Right atrium auricular region (tissue), 2 donors: ENCODE measurements at places on chromosomes 6 and 20.

DNA sequence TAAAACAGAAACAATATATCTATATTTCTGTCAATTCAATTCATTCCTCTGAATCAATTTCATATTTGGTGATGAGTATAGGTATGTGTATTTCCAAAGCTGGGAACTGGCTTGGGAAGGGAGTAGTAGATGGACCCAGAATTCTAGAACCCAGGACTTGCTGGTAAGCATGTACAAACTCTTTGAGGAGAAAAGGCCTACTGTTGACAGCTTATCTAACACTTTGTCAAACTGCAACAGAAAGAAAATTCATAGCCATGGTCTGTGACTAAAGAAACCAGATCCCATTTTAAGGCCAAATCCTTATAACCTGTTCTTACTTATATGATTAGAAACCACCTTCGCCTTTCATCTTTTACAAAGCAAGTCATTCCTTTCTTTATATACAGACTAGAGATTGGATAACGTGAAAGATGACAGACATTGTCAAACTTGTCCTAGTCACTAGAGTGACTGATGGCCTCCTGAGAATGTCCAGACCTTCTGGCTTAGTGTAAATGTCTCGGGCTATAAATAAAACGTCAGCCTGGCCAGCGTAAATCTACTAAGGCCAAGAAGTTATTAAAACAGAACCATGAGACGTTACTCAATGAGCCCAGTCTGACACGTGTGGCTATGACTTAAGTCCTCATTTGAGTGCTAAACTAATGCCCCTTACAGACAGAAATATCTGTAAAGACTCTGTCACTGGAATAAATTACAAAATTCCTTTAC lies 152.3 kb downstream of the ALDH8A1 start:
- no peaks in the 10 kb centered on the region for H3K36me3 ChIP-seq
- no peak overlapping the region for H3K27ac ChIP-seq
- no peaks in the 10 kb centered on the region for H3K4me1 ChIP-seq

- DNase-seq: no peak
- no peaks in the 10 kb centered on the region for H3K4me1 ChIP-seq
- H3K36me3 ChIP-seq: no peaks in the 10 kb centered on the region
- no peak overlapping the region for H3K27ac ChIP-seq
Observed at GRCh38 chr6:160795721-160796120, 93.7 kb downstream of the PLG start.

DNA sequence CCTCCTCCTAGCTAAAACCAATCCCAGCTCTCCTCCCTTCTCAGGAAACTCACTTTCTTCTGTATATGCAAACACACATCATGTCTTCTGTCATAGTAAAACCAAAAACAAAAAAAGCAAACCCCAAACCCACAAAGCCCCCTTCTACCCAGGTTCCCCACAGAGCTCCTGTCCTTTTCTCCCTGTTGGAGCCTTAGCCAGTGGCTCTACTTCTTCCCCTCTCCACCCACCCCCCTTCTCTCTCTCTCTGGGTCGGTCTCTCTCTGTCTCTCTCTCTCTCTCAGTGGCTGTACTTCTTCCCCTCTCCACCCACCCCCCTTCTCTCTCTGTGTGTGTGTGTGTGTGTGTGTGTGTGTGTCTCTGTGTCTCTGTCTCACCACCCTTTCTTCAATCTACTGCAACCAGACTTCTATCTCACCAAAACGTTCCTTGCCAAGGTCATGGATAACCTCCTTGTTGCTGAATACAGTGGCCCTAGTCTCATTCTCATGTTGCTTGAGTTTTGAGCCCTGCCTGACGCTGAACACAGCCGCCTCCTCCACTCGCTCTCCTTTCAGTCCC lies 8.7 kb upstream of the OSER1 start:
- H3K4me3 ChIP-seq: no peak overlapping the region
- H3K27me3 ChIP-seq: no peaks in the 10 kb centered on the region
- peaks cover 31% of the 10 kb centered on the region for H3K4me1 ChIP-seq
- H3K36me3 ChIP-seq: no peaks in the 10 kb centered on the region
- peak; percentile 5 for DNase-seq
- peak overlapping the region; percentile 79 for H3K27ac ChIP-seq

DNA sequence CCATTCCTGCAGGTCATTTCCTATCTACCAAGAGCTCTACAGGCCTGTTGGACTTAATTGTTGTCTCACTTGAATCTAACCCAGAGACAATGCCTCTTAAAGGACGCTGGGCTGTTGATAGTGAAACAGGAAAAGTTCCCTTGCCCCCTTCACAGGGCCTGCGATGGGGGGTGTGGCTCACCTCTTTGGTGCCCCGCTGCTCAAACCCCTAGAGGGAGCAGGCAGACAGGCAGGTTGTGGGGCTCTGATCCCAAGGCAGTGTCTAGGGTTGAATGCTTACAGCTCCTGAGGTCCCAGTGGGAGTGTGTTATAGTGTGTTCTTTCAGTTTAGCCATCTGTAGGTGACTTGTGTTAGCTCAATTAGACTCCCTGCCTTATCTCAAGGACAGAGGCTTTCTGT lies 68.0 kb downstream of the OTOR start:
- no peaks in the 10 kb centered on the region for H3K27me3 ChIP-seq
- H3K4me1 ChIP-seq: no peaks in the 10 kb centered on the region
- no peak overlapping the region for H3K4me3 ChIP-seq

DNA sequence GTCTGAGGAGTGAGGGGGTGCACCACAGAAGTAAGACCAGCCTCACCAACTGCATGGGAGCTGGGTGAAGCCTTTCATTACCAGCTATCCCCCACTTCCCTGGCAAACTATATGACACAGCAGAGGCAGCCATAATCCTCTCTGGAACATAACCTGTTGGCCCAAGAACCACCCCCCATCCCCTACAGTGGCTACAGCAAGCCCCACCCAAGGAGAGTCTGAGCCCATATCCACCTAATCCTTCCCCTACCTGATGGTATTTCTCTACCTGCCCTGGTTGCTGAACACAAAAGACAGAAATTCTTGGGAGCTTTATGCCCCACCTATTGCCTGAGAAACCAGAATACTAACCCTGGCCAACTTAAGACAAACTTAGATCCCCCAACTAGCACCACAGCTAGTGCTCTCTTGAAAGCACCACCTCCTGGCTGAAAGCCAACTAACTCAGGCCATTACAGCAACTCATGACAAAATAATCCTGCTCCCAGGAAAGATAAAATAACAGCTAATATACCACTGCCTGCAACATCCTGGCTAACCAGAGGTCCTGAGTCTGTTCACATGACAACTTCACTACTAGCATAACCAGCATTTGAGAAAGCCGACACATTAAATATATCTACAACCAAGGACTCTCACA lies 11.2 kb downstream of the RNGTT start:
- no peaks in the 10 kb centered on the region for H3K36me3 ChIP-seq
- no peak for DNase-seq
- no peaks in the 10 kb centered on the region for H3K4me1 ChIP-seq
- H3K4me3 ChIP-seq: no peak overlapping the region
- no peak overlapping the region for H3K27ac ChIP-seq

DNA sequence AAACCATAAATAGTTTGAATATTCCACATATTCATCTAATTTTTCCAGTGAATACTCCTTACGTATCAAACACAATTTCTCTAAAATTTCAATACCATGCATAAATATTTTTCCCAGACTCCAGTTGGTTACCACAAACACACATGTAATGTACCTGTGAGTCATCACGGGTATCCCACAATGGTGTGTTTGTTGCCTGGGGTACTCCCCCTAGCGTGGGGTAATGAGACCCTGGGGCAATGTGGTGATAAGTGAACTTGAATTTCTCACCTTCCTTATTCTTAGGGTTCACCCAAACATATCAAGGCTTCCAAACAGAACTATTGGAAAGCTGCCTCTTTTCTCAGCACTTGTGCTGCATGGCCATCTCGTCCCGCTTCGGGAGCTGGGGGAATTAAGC lies 51.0 kb downstream of the STX7 start:
- H3K27ac ChIP-seq: no peak overlapping the region
- H3K4me3 ChIP-seq: no peak overlapping the region
- no peaks in the 10 kb centered on the region for H3K4me1 ChIP-seq
- no peaks in the 10 kb centered on the region for H3K27me3 ChIP-seq
